ENCODE measurements at places on chromosomes 3 and 15.

- DNase-seq, result peak; percentile 44
These were observed 14.2 kb downstream of the CIB1 start for GRCh38 chr15:90219421-90220141.

DNA sequence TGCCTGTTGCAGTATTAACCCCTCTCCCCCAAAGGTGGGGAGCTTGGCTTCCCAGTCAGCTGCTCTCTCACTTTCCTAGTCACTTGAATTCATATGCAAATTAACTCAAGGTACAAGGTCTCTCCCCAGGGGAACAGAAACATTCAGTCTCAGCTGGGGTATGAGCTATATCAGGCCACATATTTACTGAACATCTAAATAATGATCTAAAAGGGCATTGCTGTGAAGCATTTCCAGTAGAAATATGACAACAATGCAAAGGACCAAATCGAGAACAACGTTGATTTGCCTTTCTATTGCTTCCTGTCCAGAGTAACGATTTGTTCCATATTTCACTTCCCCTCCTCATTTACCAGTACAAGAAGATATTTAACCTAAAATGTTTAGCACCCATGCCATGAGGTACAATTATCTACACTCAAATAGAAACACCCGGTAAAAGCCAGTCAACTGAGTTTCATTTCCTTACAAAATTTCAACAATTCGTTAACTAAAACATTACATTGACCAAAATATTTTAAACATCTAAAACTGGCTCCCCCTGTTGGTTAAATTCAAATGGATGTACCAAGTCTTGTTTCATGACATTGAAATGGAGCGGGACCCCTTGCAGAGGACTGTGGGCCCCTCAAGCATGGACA is 36.5 kb upstream of the KLHL6 start:
- DNase-seq, result peak; percentile 7

- no peak for DNase-seq
These were observed 73.1 kb downstream of the ATP2B2 start for GRCh38 chr3:10432156-10432845.

DNA sequence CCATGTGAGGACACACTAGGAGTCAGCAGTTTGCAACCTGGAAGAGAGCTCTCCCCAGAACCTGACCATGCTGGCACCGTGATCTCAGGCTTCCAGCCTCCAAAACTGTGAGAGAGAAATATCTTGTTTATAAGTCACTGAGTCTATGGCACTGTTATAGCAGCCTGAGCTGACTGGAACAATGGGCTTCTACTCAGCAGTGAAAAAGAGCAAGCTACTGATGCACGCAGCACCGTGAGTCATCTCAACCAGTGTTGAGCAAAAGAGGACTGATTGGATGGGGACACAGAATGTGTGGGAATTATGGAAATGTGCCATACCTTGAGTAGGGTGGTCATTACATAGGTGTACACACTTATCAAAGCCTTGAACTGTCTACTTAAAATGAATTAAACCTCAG is 230.4 kb downstream of the PLCL2 start:
- DNase-seq, result no peak

GRCh38 chr3:116667791-116668190 is 41.8 kb upstream of the TUSC7 start:
- DNase-seq, result no peak

DNA sequence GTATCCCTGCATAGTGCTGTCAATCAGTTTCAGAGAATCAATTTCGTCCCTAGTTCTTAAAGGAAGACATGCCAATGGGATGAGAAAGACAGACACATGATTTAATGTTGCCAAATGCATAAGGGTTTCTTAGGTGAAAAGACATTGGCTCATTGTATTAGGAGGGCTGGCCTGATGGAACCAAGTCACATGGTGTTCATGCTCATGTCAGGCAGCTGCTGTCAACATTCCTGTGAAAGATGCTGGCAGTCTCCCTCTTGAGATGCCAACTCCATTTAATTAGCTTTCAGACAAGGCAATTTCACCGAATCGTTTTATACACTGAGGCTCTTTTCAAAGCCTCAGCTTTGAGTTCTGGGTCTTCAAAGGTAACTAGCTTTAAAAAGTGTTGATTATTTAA is 16.1 kb upstream of the IL1RAP start:
- no peak for DNase-seq

GRCh38 chr15:29035336-29036285 is 149.8 kb downstream of the APBA2 start:
- DNase-seq, result no peak

GRCh38 chr3:168049367-168049974 is 46.3 kb downstream of the GOLIM4 start:
- no peak for DNase-seq

GRCh38 chr3:141959589-141960554 is 83.4 kb downstream of the ATP1B3 start:
- no peak for DNase-seq

- no peak for DNase-seq
These were observed 961.4 kb downstream of the VGLL3 start for GRCh38 chr3:86029590-86029989.

Measured in T-helper 2 cell (primary cell).